ENCODE measurements at places on chromosomes 1 and 21. TPM values are rescaled to one million over a fixed set of nuclear protein-coding genes. Genes with fewer than 3 reads are reported as not detected.

- DNase-seq: no peak
These were observed at the start of gene KANK4 for GRCh38 chr1:62318756-62319544. Gene KANK4, minus strand, starts transcription at chr1:62319434. Its CDS starts 37,870 bp downstream, at chr1:62281564.

DNA sequence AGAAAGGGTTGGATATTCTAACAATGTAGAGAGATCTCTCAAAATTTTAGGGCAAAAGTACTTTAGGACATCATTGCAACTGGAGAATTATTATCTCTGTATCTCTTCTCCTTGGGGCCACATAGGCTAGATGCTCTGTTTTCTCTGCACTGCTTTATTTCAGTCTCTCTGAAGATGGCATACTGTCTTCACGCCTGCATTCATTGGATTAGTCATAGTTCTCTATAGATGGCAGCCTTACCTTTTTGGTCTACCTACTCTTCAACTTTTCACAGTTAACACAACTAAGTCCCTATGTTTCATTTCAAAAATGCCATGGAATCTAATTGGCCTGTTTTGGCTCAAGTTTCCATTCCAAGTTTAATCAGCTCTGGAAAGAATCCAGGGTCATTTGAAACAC lies 1623.3 kb upstream of the B3GALT2 start:
- DNase-seq: no peak

DNA sequence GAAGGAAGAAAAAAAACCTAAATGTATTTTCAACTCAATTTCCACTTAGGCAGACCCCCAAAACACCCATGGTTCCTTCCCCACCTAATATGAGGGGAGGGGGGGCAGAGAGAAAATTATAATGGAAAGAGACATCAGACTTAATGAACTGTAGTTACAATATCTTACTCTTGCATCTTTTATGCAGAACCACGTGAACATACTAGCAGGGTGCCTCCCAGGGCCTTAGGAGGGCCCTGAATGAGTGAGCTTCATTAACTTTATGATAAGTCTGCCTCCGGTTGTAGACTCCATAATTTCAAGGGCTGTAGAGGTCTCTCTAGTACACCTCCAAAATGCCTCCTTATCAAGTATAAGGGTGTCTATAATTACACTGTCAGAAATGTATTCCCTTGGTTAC lies 11.3 kb upstream of the KIRREL1 start:
- no peak for DNase-seq

Gene NUF2
- polyA plus RNA-seq: 54.9 TPM

Gene SMCP
- polyA plus RNA-seq: 0.23 TPM

Measured in GM12878 (cell line).